ENCODE measurements at places on chromosomes 3 and 15.

- no peak for DNase-seq
Measured at GRCh38 chr15:91186904-91187656, 87.0 kb downstream of the SV2B start.

- DNase-seq: no peak
Measured at GRCh38 chr15:98778960-98779359, 130.6 kb downstream of the IGF1R start.

- DNase-seq: no peak
Measured at GRCh38 chr3:134897391-134898141, 102.5 kb downstream of the EPHB1 start.

DNA sequence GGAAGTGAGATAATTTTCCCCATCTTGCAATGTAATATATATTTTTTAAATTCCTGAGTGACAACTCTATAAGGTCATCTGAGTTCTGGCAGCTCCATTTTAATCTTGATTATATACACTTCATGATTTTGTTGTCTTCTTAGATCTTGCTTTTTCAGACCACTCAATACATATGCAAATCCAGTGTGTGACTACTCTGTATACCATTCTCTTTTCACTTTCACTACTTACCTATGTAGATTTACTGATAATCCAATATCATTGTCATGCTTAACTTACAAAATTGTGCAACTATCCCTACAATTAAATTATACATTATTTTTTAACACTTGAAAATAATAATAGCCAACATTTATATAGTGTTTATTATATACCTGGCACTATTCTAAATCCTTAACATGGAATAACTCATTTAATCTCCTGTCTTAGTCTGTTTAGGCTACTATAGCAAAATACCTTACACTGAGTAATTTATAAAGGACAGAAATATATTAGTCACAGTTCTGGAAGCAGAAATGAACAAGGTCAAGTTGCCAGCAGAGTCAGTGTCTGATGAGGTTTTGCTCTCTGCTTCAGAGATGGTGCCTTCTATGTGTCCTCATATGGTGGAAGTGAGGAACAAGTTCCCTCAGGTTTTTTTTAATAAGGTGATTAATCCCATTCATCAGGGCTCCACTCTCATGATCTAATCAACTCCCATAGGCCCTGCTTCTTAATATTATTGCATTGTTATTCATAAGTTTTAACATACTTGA is 338.5 kb downstream of the TUSC7 start:
- no peak for DNase-seq

- DNase-seq: no peak
Measured at GRCh38 chr15:63463036-63463435, 41.4 kb upstream of the USP3 start.
